Stimulated activated CD4-positive, alpha-beta T cell treated with anti-CD3 and anti-CD28 coated beads, Interleukin-2, amount 100 ng/mL, for 24 hours (primary cell): ENCODE measurements at places on chromosomes 12 and 14.

DNA sequence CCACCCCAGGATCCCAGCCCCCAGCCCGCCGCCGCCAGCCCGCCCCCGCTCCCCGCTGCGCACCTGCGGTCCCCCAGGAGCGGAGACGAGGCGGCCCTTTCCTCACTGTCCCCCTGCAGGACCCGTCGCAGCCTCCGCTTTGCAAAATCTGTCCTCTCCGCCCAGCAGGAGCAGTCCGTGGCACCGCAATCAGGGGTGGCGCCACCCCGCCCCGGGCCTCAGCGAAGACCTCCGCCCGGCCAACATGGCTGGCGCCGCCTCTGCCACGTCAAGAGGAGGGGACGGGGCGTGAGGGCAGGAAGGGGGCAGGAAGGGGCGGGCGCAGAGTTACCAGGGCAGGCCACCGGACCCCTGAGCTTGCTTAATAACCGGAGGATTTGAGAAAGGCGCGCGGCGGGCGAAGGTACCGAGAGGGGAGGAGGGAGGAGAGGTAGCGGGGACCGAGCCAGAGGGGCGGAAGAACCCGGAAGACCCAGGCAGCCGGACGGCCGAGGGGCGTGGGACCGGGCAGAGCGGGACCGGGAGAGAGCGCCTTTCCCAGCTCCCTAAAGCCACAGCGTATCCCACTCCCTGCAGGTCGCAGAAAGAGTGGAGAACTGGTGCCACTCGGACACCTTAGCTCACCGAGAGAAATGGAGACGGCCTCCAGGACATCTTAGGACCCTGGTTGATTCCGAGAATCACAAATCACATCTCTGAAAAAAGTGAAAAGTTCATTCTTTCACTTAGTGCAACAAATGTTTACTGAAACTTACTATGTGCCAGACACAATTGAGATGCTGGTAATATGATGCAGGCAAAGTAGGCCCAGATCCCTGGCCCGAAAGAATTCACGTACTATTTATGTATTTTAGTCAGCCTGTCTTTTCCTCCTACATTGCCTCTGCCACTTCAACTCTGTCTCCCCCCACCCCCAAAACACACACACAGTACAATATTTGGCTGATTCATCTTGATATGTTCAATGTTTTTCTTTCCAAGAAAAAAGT is at the start of gene SEC23A:
Gene SEC23A, minus strand, starts transcription at position 267 of the 989 bp plus-strand sequence. CDS start 7,117 bp downstream, outside the sequence.
- peak; percentile 84 for DNase-seq

- no peak for DNase-seq
Measured at GRCh38 chr14:91146661-91147060, 32.8 kb downstream of the DGLUCY start.

GRCh38 chr12:93777254-93777653 is 100.1 kb downstream of the CRADD start:
- no peak for DNase-seq

- DNase-seq = no peak
Measured at GRCh38 chr14:100568998-100569733, 18.1 kb downstream of the BEGAIN start.

DNA sequence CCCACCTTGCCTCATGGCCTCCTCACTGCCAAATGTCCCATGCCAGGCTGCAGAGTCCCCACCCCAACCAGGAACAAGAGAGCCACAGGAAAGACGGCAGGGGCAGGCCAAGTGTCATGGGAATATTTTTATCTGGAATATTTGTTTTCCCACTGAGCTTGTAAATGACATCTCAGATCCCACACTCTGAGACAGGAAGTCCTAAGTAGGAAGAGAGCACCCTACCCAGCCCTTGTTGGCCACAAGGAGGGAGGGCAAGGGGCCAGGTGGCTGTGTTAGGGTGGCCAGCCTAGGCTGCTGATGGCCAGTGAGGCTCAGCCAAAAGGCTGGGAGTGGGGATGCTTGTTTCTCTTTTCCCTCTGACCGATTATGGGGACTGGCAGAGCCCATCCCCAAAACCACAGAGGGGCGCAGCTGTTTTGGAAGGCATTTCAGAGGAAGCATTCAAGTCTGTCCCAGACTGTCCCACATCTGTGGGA is 7.7 kb upstream of the MEG3 start:
- DNase-seq = no peak

- no peak for DNase-seq
Measured at GRCh38 chr14:55477680-55478079, 37.3 kb upstream of the TBPL2 start.

DNA sequence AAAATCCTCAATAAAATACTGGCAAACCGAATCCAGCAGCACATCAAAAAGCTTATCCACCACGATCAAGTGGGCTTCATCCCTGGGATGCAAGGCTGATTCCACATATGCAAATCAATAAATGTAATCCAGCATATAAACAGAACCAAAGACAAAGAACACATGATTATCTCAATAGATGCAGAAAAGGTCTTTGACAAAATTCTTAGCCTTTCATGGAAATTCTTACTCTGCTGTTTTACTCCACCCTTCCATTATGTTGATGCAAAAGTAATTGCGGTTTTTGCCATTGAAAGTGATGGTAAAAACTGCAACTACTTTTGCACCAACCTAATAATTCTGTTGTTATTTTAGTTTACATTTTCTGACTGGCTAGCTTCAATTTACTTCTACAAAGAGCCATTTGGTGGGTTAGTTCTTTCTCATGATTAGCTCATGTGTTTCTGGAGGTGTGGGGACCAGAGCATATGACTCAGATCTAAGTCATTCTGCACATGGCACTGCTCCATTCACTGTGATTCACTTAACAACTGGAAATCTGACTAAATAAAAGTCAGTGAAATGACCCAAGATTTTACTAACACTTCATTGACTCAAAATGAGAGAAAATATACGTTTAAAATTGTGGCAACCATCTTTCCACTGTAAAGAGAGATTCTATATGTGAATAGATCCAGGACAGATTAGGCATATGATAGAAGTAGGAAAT is 99.9 kb downstream of the TMTC3 start:
- peak; percentile 4 for DNase-seq

DNA sequence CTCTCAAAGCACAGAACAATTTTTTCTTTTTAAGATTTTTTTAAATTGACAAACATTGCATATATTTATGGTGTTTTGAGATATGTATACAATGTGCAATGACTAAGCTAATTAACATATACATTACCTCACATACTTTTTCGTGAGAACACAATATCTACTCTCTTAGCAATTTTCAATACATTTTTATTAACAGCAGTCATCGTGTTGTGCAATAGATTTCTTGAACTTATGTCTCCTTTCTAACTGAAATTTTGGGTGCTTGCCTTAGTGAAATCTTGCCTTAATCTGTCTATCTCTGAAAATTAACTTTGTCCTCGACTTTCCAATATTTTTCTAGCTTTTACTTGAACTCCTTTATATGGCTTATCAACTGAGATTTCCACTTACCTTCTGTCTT is 6.8 kb downstream of the OR10A7 start:
- no peak for DNase-seq

DNA sequence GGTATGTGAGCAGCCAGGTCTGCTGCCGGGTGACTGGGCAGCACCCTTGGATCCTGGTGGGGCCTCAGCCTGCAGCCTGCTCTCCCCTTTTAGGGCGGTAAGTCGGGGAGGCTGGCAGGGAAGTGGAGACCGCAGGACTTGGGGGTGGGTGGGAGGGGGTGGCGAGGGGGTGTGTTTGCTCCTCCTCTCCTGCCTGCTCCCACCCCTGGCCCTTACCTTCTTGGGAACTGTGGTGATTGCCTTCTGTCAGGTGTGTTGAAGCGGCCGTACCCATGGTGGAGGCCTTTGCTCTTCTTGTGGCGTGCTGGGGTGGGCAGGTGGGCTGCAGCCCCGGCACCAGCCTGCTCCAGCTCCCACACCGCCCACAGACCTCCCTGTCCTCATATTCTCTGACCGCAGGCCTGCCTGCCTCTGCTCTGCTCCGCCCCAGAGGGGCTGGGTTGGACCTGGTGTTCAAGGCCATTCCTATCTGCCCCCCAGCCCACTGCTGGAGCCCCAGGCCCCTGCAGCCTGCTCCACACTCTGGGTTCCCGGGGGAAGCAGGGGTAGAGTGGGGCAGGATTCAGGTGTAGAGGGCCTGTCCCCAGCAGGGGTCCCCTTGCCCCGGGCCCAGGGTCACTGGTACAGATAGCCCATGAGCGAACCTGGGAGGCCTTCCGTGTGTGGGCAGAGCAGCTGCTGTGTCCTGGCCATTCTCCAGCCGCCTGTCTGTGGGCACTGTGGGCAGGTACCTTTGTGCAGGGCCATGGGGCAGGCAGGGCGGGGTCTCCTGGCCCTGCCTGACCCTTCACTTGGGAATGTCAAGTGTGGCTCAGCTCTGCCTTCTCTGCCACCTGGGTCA is 5.2 kb downstream of the TEDC1 start:
- no peak for DNase-seq

GRCh38 chr12:9132008-9132535 is 16.4 kb upstream of the A2M start:
- no peak for DNase-seq

DNA sequence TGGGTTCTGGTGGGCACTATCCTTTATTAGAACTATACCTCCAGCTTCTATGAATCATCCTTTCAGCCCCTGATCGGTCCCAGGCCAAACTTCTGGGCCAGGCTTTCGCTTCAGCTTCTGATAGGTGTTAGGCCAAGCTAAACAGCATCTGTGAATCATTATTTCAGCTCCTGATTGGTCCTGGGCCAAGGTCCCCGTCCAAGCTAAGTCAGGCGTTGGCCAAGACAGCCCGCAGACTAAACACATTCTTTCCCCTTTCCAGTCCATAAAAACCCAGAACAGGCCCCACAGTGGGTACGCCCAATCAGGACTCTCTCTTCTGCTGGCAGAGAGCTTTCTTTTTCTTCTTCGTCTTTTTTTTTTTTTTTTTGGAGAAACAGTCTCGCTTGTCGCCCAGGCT is 1808.9 kb upstream of the SEL1L start:
- DNase-seq = no peak

- DNase-seq = peak; percentile 9
Measured at GRCh38 chr12:65756956-65757511, 67.2 kb upstream of the HMGA2 start.

- DNase-seq = no peak
Measured at GRCh38 chr12:58930770-58931324, 10.5 kb upstream of the LRIG3 start.

DNA sequence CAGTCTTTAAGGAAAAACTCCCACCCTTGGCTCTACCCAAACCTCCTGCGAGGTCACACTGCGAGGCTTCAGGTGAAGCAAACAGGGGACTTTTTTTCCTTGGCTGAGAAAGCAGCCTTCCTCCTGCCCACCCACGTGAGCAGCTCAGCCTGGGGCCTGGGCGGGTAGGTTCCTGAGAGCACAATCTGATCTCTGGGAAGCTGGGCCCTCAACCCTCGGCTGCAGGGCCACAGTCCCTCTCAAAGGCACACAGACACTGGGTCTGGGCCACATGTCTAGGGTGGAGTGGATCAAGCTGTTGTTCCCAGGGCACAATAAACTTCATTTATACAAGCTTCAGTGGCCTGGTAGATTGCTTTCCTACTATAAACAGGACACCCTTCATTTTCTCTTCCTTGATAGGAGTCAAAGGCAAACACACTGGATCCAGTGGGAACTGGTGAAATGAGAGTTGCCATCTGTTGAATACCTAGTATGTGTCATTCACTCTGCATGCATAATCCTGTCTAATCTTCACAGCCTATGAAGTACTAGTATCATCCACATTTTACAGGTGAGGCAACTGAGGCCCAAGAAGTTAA is 41.3 kb upstream of the PNMA1 start:
- no peak for DNase-seq

DNA sequence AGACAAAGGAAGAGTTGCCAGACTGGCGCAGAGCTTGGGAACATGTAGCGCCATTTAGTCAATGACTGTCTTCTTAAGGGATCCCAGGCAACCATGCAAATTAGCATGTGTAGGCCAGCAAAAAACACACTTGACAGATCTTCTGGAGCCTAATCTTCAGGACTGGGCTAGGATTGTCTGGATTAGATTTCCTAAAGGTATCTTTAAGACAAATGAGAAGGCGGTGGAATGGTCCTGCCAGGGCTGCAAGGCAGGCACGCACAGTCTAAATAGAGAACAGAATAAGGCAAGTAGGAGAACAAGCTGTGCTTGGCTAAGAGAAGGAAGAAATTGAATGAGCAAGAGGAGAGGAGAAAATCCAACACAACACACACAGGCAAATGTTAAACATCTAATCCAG is 80.0 kb downstream of the CIT start:
- DNase-seq = no peak

DNA sequence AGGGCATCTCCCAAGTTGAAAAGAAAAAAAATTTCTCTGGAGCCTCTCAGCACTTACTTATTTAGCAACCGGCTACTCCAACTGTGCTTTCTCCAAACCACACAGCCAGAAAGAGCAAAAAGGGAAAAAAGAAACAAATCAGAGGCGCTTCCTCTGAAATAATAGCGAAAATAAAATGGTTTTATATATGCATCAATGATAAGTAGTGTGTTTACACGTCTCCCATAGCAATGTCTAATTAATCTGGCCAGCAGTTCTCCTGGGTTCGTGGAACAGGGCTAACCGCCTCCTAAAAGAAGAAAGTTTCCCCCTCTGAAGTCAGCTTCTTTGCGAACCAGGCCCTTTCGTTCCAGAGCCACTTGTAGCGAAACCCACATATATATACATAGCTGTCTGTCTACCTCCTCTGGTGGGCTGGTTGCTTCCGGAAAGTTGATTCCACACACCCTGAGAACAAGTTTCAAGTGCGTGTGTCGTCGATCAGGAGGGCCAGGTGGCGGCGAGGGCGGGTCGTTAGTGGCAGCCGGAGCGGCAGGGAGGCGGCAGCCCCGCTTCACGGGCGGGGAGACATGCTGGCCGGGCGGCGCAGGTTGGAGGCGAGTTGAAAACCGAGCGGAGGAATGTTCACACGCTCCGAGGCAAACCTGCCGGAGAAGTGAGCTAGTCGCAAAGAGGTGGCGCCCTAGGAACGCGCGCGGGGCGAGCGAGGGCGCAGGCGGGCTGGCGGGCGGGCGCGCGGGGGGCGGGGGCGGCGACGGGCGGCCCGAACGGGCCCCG is 2.7 kb downstream of the PTHLH start:
- peak; percentile 58 for DNase-seq

DNA sequence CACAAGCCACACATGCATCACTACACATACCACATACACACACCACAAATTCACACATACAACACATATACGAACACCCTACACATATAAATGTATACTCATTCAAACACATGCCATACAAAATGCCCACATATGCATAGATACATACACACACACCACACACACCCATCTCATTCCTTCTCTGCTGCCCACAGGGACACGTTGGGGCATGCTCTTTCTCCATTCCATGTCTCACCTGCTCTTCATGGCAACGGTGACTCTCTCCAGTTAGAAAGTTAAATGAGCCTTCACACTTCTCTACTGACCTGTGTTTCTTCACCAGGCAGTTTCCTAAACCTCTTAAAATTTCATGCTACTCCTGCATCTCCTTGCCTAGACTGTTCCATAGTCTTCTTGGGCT is 1194.8 kb downstream of the BCL11B start:
- no peak for DNase-seq

DNA sequence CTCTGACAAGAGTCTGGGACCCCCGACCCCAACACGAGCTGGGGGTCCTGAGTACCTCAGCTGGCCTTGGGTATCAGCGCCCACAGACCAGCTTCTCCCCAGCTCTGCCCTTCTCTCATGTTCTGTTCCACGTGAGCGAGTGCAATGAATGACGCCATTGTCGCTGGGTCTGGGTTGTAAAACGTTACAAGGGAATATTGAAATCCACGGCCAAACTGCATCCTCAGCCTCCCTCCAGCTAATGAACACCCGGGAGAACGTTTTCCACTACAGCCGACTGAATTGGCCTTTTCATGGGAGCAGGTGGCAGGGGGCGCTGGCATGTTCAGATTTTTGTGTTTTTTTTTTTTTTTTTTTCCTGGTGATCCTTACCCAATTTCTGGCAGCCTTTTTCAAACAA is 34.7 kb downstream of the TBX5 start:
- no peak for DNase-seq

- no peak for DNase-seq
Measured at GRCh38 chr14:101228949-101229541, 325.5 kb upstream of the RTL1 start.

- no peak for DNase-seq
Measured at GRCh38 chr12:79199166-79199565, 334.6 kb downstream of the SYT1 start.
